ENCODE measurements at places on chromosomes 16 and 17. TPM values are rescaled to one million over a fixed set of nuclear protein-coding genes. Genes with fewer than 3 reads are reported as not detected.

DNA sequence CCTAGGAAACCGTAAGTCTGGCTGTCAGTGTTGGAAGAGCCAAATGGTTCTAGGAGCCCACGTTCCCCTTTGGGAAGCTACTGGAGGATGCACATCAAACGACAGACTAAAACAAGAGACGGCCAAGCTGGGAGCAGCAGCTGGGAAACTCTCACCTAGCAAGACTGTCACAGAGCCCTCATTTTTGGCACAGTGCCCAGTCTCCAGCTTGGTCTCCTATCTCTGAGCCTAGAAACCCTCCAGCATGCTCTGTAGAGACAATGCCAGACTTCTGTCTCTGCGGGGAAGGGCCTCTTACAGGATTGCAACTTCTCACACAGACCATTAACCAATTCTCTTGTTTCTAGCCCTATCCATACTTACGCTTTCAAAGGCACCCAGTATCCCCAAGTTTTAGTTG lies 23.5 kb downstream of the GTF3C1 start:
- no peak for DNase-seq

DNA sequence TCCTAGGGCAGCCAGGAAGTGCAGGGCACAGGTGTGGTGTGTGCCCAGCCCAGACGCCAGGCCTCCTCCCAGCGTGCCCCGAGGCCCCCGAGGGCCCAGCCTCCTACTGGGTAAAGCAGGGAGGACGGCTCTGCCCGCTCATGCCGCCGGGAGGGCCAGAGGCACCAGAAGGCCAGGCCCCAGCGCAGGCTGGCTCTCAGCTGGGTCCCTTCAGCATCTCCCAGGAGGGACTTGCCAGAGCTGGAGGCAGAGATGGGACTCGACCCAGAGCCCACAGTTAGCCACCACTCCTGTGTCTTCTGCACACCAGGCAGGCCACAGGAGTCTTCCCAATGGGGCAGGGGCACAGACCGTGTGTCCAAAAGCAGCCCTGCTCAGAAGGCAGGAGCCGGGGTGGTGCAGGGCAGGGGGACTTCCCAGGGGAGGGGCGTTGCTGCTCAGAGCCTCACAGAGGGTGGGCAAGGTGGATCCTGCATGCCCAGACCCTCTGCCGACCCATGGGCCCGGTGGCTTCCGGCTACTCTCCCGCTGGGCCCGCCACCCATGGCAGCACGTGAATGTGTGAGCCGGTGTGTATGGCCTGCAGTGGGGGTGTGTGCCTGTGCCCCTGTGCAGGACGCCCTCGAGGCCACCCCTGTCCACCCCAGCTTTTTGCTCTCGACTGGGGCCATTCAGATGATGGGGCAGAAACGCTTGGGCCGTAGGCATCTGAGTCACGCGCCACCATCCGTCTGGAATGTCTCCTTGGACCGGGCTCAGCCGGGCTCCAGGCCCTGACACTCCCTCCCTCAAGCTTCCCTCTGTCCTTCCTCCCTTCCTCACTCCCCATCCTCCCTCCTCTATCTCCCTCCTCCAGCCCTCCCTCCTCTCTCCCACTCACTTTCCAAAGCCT lies 5.7 kb upstream of the ZNF469 start:
- DNase-seq = no peak

- no peak for DNase-seq
Observed at GRCh38 chr16:85948138-85948509, 49.2 kb downstream of the IRF8 start.

DNA sequence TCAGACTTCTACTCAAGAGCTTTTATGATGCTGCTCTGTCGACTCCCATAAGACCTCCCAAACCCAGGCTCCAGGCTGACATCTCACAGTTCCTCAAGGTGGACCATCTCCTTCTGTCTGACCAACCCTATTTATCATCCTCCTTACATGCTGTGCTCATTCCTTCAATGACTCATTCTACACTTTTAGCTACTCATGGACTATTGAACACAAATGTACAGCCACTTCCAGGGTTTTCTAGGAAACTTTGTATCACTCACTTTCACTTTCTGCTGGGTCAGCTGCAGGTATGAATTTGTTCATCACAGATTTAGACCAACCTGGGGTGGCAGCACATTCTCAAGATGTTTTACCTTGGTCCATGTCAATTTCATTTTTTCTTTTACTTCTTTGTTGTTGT lies 162.4 kb upstream of the FAM20A start:
- no peak for DNase-seq

- peak; percentile 57 for DNase-seq
Observed at GRCh38 chr17:36755586-36755985, 154.2 kb downstream of the MRM1 start.

- DNase-seq = no peak
Observed at GRCh38 chr17:4479982-4480751, 18.5 kb upstream of the SPNS2 start.

- DNase-seq = no peak
Observed at GRCh38 chr17:75818326-75818885, 25.8 kb downstream of the UNC13D start.

DNA sequence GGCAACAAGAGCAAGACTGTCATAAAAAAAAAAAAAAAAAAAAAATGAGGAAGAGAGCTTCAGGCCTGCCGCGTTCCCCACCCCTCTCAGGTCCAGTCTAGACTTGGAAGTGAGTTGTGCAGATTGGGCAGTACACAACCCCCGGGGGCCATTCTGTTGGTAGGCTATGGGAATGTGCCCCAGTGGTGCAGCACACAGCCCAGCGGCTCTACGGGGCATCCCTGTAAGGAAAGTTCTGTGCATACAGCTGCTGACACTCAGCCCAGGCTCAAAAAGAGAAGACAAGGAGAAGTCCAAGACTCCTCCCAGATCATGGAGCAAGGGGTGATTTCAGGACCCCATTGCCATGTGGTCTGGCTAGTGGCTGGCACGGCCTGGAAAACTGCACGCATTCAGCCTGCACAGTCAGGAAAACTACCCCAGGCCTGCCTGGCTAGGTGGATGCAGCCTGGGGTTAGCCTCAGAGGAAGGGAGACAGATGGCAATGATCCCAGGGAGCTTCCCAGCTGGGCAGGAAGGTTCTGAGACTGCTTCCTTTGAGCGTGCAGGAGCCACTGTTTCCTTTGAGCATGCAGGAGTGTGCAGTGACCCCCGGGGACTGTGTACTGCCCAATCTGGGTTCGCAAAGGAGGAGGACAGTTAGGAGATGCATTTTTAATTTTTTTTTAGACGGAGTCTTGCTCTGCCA lies 44.8 kb downstream of the PECAM1 start:
- no peak for DNase-seq

DNA sequence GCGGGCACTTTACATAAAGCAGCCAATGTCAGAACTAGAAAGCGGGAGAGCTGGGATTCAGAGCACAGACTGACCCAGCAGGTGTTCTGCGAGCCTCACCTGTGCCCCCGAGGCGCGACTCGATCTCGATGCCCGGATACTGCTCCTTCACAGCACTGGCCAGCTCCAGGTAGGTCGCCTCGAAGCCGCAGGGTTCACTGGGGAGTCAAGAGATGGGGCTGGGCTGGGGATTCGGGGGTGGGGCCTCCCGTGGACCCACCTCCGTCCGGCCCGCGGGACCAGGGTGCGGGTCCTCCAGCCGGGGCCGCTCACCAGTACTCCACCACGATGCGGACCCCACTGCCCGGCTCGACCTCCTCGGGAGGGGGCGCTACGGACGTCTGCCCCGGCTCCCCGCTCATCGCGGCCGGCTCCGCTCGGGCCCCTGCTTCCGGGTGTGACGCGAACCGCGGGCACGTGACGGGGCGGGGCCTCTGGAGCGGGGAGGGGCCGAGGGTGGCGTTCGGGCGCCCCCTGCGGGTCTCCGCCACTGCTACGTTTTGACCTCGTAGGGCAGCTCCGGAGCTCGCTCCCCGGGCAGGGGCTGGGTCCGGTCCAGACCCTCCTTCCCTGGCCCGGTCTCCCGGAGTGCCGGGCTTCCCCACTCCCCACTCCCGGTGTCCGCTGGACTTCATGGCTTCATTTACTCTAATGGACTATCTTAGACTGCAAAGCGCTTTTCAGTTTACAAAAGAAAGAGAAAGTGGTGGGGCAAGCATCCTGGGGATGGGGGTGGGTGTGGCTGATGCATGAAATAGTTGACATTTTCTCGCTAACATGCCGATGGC lies at the start of gene MIEN1:
TSS of gene MIEN1 (minus strand) at position 438 of the 827 bp plus-strand sequence. CDS start at position 401, 37 bp downstream.
- DNase-seq = peak; percentile 95

- peak; percentile 63 for DNase-seq
Observed at GRCh38 chr16:84117494-84117843, 727 bp upstream of the MBTPS1 start.

DNA sequence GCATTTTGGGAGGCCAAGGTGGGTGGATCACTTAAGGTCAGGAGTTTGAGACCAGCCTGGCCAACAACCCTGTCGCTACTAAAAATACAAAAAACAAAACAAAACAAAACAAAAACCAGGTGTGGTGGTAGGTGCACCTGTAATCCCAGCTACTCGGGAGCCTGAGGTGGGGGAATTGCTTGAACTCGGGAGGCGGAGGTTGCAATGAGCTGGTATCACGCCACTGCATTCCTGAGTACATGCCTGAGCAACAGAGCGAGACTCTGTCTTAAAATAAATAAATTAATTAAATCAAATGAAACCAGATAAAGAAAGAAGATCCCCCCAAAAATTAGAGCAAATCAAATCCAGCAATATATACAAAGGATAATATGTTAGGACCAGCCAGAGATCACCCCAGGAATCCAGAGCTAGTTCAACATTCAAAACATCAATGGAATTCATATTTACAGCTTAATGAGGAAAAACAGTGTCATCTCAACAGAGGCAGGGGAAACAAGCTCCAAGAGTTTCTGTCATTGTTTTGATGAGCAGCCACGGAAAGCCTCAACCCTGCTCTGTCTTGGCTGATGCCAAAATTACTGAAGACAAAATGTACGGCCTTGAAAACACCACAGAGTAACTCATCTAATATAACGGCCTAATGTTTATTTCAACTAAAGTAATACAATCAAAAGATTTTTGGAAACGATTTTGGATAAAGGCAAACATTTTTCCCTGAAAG lies 3.7 kb downstream of the PEMT start:
- no peak for DNase-seq

DNA sequence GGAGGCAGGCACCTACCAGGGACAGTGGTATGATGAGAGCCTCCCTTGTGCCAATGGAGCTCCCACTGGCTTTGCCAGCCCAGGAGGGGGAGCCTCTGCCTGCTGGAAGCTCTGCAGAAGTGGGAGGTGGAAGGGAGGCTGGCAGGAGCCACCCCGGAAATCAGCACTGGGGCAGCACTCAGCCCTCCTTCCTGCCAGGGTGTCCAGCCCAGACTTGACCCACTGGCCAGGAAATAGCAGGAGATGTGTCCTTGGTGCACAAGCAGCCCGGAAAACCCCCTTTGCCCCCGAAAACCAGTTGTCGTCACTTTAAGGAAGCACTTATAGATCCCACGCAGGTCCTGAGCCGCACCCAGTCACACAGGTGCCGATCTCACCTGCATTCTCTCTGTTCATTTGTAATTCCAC lies 49.3 kb upstream of the CACNG4 start:
- no peak for DNase-seq

DNA sequence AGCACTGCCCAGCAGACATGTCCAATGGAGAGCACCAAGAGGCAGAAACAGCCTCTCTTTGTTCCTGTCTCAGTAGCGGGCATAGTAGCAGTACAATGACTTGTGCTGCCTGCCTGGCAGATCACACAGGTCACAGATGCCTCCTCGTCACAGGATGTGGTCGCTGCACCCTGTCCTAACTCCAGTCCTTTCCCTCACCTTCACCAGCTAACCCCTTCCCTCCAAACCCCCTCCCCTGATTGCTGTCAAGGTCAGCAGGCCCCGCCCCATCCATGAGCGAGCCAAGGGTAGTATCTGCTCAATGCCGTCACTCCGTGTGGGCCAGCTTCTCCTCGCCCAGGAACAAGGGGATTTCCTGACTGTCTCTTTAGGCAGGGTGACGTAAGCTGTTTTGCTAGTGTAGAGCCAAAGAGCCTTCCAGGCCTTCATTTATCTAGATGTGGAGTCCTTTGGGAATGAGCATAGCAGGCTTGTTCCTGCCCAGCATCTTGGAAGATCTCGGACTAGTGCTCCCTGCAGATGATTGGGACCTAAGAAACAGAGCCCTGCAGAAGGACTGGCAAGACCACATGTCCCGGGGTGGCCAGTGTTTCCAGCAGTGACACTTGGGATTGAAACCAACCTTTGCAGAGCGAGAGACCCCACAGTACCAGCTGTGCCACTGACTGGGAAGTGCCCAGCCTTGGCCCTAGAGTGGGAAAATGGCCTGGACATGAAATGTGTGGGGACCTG lies 75.9 kb upstream of the TNRC6C start:
- DNase-seq = peak; percentile 92

- peak; percentile 44 for DNase-seq
Observed at GRCh38 chr16:19375561-19376158, 42.0 kb upstream of the TMC5 start.

DNA sequence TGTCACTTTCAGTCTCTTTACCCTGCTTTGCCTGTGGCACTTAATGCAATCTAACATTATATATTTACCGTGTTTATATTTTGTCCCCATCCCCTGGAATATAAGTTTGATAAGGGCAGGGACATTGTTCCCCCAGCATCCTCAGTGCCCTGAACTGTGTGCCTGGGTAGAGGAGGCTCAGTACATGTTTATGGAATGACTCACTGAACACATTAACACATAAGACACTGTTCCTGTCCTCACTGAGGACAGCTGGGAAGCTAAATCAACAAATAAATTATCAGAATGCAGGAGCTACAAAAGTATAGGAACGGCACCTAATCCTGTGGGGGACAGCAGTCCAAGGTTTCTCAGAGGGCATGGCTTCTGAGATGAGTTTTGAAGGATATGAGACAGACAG lies 27.8 kb downstream of the GRIN2A start:
- DNase-seq = no peak

- DNase-seq = no peak
Observed at GRCh38 chr17:41008811-41009210, at the start of gene KRTAP3-1. Gene KRTAP3-1 (minus strand): TSS chr17:41009128. CDS start chr17:41009074, 54 bp downstream.

DNA sequence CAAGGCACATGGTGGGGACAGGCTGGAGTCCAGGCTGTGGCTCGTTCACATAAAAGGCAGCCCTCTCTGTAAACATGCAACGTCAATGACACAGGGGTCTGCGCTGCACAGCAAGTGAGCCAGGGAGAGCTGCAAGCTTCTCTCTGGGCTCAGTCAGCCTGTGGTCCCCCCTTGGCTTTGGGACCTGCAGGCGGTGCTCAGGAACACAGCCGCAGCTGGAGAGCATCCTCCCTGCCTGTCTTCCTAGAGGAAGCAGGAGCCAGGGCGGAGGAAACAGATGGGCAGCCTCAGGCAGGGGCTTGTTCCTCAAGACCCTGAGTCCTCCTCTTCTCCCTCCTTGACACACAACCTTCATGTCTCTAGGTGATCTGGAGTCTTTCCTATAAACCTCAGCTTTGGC lies 228.0 kb downstream of the C16orf78 start:
- DNase-seq = no peak

CLEC10A gene
- total RNA-seq = not detected

MEIOB gene
- not detected for total RNA-seq

CBFA2T3 gene
- total RNA-seq = not detected

TMC6 gene
- total RNA-seq = 407 TPM

EMP2 gene
- total RNA-seq = not detected

BHLHA9 gene
- total RNA-seq = not detected

C16orf89 gene
- not detected for total RNA-seq

IRX6 gene
- total RNA-seq = not detected

ZMYND15 gene
- total RNA-seq = not detected

NPIPA2 gene
- total RNA-seq = 3.2 TPM

C16orf92 gene
- not detected for total RNA-seq

PRDM7 gene
- not detected for total RNA-seq

All from activated CD8-positive, alpha-beta T cell treated with anti-CD3 and anti-CD28 coated beads, Interleukin-2, amount 10 ng/mL, durations not matched to agents 7 days and 5 days (primary cell).